ENCODE measurements at places on chromosomes 2 and 18.

DNA sequence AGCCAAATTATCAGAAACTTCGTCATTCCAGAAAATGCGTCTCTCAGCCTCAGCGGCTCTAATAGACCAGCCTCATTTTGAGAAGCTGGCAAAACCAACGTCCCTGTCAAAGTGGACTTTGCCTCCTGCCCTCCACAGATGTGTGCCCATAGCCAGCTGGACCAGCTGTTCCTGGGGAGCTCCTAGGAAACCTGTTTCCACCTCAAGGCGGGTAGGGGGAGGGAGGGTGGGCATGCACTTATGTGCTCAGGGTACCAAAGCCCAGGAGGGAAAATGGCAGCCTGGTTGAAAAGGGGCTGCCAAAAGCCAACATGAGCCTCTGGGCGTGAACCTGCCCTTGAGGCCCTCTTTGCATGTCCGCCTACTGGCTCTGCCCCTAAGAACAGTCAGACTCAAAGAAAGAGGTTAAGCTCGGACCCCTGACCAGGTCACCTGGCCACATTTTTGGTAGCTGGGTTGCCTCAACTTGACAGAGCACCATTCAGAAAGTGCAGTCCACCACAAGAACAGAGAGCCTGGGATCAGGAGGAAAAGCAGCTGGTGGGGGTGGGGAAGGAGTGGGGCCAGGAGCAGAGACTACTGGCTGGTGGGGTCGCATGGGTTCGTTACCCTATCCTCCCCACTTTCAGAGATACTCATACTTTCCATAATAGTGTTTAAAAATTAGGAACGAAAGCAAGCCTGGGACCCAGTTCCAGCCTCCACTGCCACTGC lies 3.5 kb downstream of the PER2 start:
- H3K4me1 ChIP-seq, result peaks cover 52% of the 10 kb centered on the region
- H3K4me3 ChIP-seq, result no peak overlapping the region
- H3K36me3 ChIP-seq, result no peaks in the 10 kb centered on the region
- peak overlapping the region; percentile 92 for H3K27ac ChIP-seq

DNA sequence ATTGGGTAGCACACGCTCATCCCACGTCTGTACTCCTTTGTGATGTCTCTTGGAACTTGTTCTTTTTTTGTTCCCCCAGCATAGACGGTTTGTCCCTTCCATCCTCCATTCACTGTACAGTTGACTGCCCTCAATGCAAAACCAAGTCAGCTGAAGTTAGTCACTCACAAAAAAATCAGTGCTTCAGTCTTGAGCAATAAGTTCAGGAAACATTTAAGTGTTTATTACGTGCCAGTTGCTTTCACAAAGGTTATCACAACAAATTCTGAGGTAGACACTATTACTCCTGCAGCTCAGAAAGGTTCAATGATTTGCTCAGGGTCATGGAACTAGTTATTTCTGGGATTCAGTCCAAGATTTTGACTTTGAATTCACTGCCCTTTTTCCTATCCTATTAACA lies 102.2 kb downstream of the PDE1A start:
- H3K4me1 ChIP-seq, result no peaks in the 10 kb centered on the region
- no peaks in the 10 kb centered on the region for H3K36me3 ChIP-seq
- no peak overlapping the region for H3K4me3 ChIP-seq
- no peak for DNase-seq

DNA sequence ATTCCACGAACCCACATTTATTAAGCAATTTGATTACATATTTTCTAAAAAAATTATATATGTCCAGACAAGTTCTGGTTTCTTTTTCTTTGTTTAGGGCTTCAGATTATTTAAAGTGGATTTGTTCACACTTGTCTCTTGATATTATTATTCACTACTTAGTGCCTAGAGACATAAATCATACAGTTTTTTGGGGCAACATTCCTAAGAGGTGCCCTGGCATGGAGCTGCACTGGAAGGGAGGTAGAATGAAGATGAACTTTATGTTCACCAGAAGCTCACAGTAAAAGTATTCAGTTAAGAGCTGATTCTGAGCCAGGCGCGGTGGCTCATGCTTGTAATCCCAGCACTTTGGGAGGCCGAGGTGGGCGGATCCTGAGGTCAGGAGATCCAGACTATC lies 762.7 kb upstream of the TMEFF2 start:
- DNase-seq, result no peak
- no peak overlapping the region for H3K4me3 ChIP-seq
- no peaks in the 10 kb centered on the region for H3K4me1 ChIP-seq
- H3K27ac ChIP-seq, result no peak overlapping the region
- no peaks in the 10 kb centered on the region for H3K27me3 ChIP-seq

GRCh38 chr2:18855027-18855426 lies 265.7 kb upstream of the NT5C1B start:
- H3K27me3 ChIP-seq, result no peaks in the 10 kb centered on the region
- H3K27ac ChIP-seq, result no peak overlapping the region
- no peak for DNase-seq
- no peaks in the 10 kb centered on the region for H3K4me1 ChIP-seq
- no peak overlapping the region for H3K4me3 ChIP-seq

GRCh38 chr2:113686537-113686936 lies 59.5 kb downstream of the RABL2A start:
- H3K4me1 ChIP-seq, result no peaks in the 10 kb centered on the region
- no peaks in the 10 kb centered on the region for H3K27me3 ChIP-seq
- H3K27ac ChIP-seq, result no peak overlapping the region
- no peak for DNase-seq
- no peak overlapping the region for H3K4me3 ChIP-seq

Data from liver (tissue), 10 donors.